ENCODE measurements at places on chromosomes 4 and X. TPM values are rescaled to one million over a fixed set of nuclear protein-coding genes. Genes with fewer than 3 reads are reported as not detected.
A peak's percentile ranks its signal among the peaks of the same experiment; 100 is the strongest.

GRCh38 chr4:102817613-102818268 lies 9.6 kb downstream of the UBE2D3 start:
- H3K36me3 ChIP-seq: no peaks in the 10 kb centered on the region
- DNase-seq: no peak
- H3K27me3 ChIP-seq: no peaks in the 10 kb centered on the region
- H3K4me3 ChIP-seq: no peak overlapping the region
- H3K4me1 ChIP-seq: peaks cover 93% of the 10 kb centered on the region
- H3K27ac ChIP-seq: no peak overlapping the region

GRCh38 chr4:81164623-81165416 lies 50.2 kb downstream of the PRKG2 start:
- no peaks in the 10 kb centered on the region for H3K36me3 ChIP-seq
- H3K27ac ChIP-seq: no peak overlapping the region
- DNase-seq: no peak

GRCh38 chr4:3168029-3168428 lies 80.9 kb upstream of the MSANTD1 start:
- no peaks in the 10 kb centered on the region for H3K4me1 ChIP-seq
- DNase-seq: no peak
- no peaks in the 10 kb centered on the region for H3K27me3 ChIP-seq
- no peak overlapping the region for H3K4me3 ChIP-seq
- no peak overlapping the region for H3K27ac ChIP-seq
- peaks cover 32% of the 10 kb centered on the region for H3K36me3 ChIP-seq

The RAB41 gene
- total RNA-seq: not detected

DNA sequence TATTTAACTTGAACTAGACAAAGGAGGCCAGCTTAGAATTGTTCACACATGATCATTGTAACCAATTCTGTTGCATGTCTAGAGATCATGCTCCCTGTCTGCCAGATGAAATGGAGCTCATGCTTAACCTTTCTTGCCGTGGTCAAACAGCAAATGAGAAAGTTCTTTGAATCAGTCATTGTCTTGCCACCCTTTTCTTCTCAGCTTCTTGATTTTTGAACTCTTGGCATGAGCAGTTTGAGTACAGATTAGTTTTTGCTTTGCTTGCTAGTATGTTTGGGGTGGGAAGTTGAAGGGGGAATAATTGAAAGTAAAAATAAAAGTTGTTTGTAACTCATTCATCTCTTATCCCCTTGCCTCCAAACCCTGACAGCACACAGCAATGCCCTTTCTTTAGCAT lies 4.7 kb downstream of the MTM1 start:
- H3K4me3 ChIP-seq: no peak overlapping the region
- no peaks in the 10 kb centered on the region for H3K27me3 ChIP-seq
- no peak for DNase-seq
- H3K27ac ChIP-seq: peak overlapping the region; percentile 91
- H3K4me1 ChIP-seq: peaks cover 40% of the 10 kb centered on the region

The TMEM31 gene
- not detected for total RNA-seq

The TMSB15A gene
- not detected for total RNA-seq

DNA sequence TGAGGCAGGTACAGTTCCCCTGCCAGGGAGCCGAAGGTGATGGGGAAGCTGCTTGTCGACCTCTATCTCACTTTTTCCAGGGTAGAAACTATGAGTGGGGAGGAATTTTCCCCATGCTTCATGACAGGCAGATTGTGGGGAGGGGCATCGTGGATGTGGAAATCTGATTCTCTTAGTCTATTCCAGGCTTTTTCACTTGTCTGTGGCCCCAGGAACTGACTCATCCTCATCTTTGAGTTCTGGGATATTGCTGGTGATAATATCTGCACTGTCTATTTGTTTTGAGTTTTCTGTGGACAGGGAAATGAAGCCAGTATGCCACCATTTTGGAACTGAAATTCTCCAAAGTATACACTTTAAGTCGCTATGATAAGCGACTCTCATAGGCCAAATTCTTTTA lies 7.6 kb upstream of the TLR2 start:
- DNase-seq: no peak
- H3K27me3 ChIP-seq: no peaks in the 10 kb centered on the region
- H3K4me3 ChIP-seq: no peak overlapping the region
- H3K36me3 ChIP-seq: no peaks in the 10 kb centered on the region
- H3K27ac ChIP-seq: no peak overlapping the region

The GPRASP2 gene
- 6.6 TPM for total RNA-seq

The KCND1 gene
- 0.97 TPM for total RNA-seq

The VCX3A gene
- not detected for total RNA-seq

- H3K27me3 ChIP-seq: no peaks in the 10 kb centered on the region
- H3K4me1 ChIP-seq: no peaks in the 10 kb centered on the region
- no peak overlapping the region for H3K27ac ChIP-seq
- no peaks in the 10 kb centered on the region for H3K36me3 ChIP-seq
Measured at GRCh38 chrX:110989447-110989846, 106.5 kb upstream of the PAK3 start.

Measured in upper lobe of left lung (tissue), 6 donors.